ENCODE measurements at places on chromosomes 1 and 21.

DNA sequence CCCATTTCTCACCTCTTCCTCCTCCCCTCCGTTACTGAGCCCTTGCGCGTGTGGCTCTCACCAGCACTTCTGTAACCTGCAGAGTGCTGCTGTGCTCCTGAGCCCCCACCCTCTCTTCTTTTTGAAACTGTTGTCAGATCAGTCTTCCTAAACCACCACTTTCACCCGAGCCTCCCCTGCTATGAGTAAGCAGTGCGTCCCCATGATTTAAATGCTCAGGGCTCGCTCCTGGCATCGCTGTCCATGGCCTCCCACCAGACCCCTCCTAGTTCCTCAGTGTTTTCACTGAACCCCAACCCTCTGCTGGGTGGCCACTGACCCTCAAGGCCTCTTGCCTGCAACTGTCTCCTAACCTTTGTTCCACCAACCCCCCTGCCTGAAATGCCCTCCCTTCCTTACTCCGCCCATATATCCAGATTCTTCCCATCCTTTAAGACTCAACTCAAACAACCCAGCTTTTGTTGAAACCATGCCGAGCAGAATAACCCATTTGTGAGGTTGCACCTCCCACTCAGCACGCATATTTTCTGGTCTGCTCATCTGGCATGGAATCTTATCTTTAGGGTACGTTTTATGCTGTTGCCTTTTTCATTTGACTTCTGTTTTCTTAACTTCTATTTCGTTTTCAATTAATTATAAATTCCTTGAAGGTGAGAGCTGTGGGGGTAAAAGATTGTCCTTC lies 64.5 kb upstream of the FAM3B start:
- DNase-seq: no peak

GRCh38 chr1:7467476-7468175 lies 303.5 kb upstream of the VAMP3 start:
- no peak for DNase-seq

DNA sequence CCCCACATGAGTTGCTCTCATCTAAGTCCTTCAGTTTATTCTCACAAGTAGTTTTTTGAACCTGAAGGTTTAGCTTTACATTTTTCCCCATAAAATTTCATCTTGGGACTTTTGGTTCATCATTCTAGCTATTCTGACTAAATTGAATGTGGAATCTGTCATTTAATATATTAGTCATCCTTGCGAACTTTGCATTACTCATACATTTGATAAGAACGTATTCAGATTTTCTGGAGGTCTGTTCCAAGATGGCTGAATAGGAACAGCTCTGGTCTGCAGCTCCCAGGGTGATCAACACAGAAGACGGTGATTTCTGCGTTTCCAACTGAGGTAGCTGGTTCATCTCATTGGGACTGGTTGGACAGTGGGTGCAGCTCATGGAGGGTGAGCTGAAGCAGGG lies 59.8 kb upstream of the CSF1 start:
- DNase-seq: no peak

- no peak for DNase-seq
Observed at GRCh38 chr1:98384461-98385141, 276.9 kb upstream of the SNX7 start.

DNA sequence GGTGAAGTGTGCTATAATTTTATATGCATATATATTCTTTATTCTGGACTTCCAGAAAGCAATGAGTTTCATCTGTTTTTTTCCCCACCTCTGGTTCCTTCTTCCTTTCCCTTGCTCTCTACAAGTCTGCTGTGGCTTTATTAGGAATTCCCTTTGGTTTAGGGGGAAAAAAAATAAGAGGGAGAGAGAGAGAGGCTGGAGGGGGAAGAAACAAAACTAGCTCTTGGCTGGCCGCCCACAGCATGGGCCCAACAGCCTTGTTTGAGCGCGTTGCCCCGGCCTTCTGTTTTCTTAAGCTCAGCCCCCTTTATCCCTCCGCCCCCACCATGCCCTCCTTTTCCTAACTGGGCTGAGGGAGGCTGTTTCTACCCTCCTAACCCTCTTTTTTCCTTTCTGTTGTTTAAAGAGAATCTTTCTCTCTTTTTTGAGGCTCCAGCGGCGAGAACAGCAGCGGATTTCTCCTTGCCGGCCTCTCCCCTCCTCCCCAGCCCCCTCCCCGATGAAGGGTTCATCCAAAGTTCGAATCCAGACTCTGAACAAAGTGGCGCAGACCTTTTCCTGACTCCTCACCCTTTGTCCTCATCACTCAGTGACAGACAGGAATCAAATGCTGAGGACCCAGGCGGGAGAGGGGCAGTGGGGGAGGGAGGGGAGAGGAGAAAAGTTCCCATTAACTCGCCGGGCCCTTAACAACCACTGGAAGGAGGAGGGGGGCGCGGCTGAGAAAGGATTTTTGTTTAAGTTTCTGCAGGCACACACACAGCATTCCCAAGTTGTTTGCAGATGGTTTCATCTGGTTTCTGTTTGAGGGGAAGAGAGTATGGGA lies 29.7 kb downstream of the PBX1 start:
- no peak for DNase-seq

DNA sequence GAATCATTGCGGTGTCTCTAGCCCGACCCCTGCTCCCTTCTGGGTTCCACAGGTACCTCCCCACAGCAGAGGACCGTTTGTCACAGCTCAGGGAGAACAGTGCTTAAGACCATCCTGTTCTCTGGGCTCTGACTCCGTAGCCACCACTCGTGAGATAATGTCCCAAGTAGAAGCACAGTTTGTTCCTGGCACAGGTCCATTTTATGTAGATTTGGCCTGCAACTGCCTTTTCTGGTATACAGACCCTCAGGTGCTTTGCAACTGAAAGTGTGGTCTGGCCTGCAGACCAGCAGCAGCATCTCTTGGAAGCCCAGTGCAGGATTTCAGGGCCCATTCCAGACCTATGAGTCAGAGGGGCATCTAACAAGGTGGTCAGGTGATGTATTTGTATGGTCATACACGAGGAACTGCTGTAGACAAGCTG lies 28.4 kb upstream of the TMEM125 start:
- DNase-seq: no peak

- no peak for DNase-seq
Observed at GRCh38 chr1:119747451-119747850, 21.3 kb downstream of the HMGCS2 start.

DNA sequence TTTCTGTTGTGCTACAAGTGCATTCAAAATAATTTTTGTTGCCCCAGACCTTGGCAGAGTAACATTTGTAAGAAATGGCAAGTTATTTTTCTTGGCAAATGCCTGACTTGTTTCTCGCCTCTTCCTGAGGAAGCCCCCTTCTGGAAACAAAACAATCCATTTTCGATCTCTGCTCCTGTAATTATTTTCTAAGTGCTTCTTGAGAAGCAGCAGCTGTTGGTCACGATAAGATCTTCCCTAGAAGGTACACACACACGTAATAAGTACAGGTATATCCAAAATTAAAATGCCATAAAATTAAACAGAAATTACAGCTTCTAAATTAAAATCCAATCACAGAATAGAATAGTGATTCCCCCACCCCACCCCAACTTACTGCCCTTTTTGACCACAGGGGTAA lies 47.3 kb downstream of the LPGAT1 start:
- DNase-seq: no peak

- DNase-seq: no peak
Observed at GRCh38 chr1:115507901-115508300, 133.9 kb upstream of the VANGL1 start.

- no peak for DNase-seq
Observed at GRCh38 chr1:228359613-228360532, 46.8 kb downstream of the TRIM11 start.

- DNase-seq: no peak
Observed at GRCh38 chr1:159849626-159850366, 12.7 kb downstream of the VSIG8 start.

DNA sequence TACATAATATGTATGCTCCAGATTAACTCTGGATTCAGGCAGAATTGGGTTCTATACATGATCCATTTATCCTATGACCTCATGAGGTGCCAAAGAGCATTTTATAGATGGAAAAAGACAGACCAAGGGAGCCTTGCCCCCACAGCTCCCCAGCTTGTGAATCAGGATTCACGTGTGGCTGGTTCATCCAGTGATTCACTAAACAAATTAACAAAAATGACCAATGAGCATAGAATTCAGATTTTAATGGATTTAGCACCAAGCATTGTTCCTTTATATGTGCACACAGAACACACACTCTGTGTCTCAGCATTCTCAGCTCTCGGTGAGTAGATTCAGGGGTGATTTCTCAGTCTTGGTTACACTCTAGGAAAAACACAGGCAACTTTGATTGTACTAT lies 51.7 kb upstream of the BARHL2 start:
- no peak for DNase-seq

- DNase-seq: no peak
Observed at GRCh38 chr1:158295791-158296190, 6.1 kb downstream of the CD1C start.

- DNase-seq: no peak
Observed at GRCh38 chr21:35995522-35996088, 64.7 kb downstream of the SETD4 start.

GRCh38 chr1:14862114-14862771 lies 263.8 kb downstream of the KAZN start:
- DNase-seq: no peak

DNA sequence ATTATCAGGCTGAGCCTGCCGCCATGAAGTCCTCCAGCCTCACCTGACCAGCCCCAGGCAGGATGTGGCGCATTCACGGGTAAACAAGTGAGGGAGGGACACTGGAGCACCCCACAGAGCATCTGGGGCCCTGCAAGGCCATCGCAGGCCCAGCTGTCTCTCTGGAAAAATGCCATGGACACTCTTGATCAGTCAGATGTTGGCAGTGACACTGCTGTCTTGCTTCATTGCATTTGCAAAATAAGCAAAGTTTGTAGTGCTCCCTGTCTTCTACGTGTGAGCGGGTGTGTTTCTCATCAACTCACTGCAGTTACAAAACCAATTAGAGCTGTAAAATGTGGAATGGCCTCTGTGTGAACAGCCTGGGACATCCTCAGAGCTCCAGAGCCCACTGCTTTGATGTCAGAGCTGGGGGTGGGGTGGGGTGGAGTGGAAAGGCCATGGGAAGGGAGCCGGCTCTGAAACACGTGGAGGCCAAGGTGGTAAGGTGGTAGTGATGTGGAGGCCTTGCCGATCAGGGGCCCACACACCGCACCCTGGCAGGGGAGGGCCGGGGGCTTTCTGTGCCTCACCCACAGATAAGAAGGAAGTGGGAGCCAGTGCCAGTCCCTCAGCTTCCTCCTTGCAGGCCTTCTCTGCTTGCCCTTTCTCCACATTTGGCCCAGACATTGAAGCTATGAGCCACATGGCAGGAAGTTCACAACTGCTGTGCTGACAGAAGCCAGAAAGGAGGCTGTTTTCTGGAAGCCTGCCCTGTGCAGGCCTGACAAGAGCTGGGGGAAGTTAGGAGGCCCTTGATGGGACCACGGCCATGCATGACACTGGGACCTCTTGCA lies 254.9 kb downstream of the RHOU start:
- no peak for DNase-seq

GRCh38 chr1:208302699-208303238 lies 58.6 kb upstream of the PLXNA2 start:
- DNase-seq: no peak

DNA sequence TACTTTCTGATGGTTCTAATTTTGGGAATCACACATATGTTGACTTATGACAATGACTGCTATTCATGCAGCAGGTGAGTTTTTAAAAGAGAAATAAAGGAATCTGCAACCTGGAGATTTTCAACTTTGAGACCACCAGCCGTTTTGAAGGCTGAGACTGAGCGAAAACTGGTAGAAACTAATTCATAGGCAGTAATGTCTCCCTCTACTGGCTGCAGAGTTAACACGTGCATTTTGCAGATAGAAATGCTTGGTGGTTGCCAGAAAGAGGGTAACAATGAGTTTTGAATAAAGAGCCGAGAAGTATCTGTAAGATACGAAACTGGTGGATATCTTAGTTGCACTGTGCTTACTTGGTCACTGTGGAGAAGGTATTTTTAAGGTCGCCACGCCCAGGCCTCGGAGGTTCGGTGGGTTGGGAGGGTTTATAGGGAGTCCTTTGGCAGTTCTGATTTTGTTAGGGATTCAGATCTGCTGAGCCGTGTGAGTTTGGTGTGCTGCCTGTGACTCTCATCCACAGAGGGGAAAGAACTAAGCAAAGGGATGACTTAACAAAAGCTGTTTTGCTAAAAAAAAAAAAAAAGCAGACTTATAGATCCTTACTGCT lies 83.0 kb downstream of the RYR2 start:
- no peak for DNase-seq

DNA sequence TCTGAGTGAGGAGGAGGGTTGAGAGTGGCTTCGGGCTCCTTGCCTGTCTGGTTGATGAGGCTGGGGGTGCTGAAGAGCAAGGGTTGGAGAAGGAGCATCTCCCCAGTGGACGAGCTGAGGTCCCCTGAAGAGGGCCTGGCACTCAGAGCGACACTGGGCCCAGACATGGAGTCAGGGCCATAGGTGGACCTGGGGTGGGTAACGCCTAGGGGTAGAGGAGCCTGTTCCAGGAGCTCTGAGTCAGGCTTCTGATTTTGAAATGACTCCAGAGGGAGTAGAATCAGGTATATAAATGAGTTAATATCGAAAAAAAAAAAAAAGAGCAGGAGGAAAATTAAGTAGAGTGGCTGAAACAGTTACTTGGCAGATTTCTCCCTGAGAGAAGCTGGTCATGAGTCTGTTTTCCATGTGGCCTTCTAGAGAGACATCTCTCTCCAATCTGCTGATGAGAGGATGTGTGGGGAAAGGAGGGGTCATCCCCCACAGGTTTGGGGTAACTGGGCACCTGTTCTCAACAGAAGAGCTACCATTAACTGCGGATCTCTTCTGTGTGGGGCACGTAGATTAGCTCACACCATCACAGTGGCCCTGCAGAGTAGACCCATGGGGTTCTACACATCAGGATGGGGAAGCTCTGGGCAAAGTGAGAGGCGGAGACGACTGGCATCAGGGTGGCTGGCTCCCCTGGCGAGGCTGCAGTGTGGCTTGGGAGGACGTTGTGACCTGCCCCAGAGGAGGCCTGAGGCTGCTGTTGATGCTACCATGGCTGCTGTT lies 115.5 kb downstream of the DHRS3 start:
- no peak for DNase-seq

GRCh38 chr21:16837321-16837720 lies 675.5 kb upstream of the CXADR start:
- DNase-seq: no peak

GRCh38 chr1:207670192-207670591 lies 25.3 kb downstream of the CR1L start:
- no peak for DNase-seq

- DNase-seq: no peak
Observed at GRCh38 chr1:37951783-37952624, 5.2 kb upstream of the INPP5B start.

GRCh38 chr1:34361121-34361520 lies 184.4 kb downstream of the C1orf94 start:
- DNase-seq: no peak
